Endothelial cell of umbilical vein (primary cell): ENCODE measurements at places on chromosomes 16 and 17. TPM values are rescaled to one million over a fixed set of nuclear protein-coding genes. Genes with fewer than 3 reads are reported as not detected.

The LITAFD gene
- total RNA-seq, result not detected in 2 replicates

The GNGT2 gene
- 3.7 and 3.8 TPM in 2 replicates for total RNA-seq

The FADS6 gene
- total RNA-seq, result not detected in 2 replicates

The BANP gene
- 33.2 and 33.8 TPM in 2 replicates for total RNA-seq

The TMEM114 gene
- not detected in 2 replicates for total RNA-seq

The RNF166 gene
- 38.8 and 41.8 TPM in 2 replicates for total RNA-seq

The UTS2R gene
- not detected in 2 replicates for total RNA-seq

The FSCN2 gene
- total RNA-seq, result 0.58 and 0.71 TPM in 2 replicates

The MYL11 gene
- total RNA-seq, result 1.3 TPM in 1 of 2 replicates, not detected in the other

The TNFSF12 gene
- 21.0 and 28.4 TPM in 2 replicates for total RNA-seq

The ABHD15 gene
- 5.6 and 5.9 TPM in 2 replicates for total RNA-seq

The EVI2A gene
- 0.22 TPM in 1 of 2 replicates, not detected in the other for total RNA-seq

The TBC1D3 gene
- 1.9 and 2.6 TPM in 2 replicates for total RNA-seq

The HOXB5 gene
- 7.3 and 8.5 TPM in 2 replicates for total RNA-seq

The SALL1 gene
- not detected in 2 replicates for total RNA-seq

The PRR35 gene
- not detected in 2 replicates for total RNA-seq

The DNAI2 gene
- not detected in 2 replicates for total RNA-seq
